ENCODE measurements at places on chromosomes 4 and X.

- no peak for DNase-seq
These were observed 84.9 kb downstream of the MAML3 start for GRCh38 chr4:140069066-140069465.

DNA sequence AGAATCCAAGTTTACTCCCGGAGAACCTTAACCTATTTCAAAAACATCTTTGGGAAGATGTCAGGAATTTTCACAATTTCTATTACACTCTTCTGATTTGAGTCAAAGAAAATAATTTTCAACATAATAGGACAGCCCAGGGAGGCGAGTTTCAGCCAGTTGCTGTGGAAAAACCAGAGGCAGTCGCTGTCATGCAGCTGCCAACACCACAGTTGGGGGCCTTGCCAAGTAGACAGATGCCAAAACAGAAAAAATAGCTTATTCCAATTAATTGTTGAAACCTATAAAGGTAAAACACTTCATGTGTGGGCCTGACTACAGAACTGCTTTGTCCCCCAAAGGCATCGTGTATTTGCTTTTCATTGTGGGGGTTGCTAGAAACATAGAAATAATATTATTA lies 225.8 kb downstream of the DMD start:
- no peak for DNase-seq

DNA sequence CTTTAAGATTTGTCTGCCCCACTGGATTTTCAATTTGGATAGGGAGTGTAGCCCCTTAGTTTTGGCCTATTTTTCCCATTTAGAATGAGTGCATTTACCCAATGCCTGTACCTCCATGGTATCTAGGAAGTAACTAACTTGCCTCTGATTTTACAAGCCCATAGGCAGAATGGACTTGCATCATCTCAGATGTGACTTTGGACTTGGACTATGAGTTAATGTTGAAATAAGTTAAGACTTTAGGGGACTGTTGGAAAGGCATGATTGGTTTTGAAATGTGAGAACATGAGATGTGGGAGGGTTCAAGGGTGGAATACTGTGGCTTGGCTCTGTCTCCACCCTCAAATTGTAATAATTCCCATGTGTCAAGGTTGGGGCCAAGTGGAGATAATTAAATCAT lies 2480.2 kb downstream of the PCDH7 start:
- no peak for DNase-seq

GRCh38 chr4:151402145-151402865 lies 6.7 kb upstream of the FHIP1A start:
- no peak for DNase-seq

DNA sequence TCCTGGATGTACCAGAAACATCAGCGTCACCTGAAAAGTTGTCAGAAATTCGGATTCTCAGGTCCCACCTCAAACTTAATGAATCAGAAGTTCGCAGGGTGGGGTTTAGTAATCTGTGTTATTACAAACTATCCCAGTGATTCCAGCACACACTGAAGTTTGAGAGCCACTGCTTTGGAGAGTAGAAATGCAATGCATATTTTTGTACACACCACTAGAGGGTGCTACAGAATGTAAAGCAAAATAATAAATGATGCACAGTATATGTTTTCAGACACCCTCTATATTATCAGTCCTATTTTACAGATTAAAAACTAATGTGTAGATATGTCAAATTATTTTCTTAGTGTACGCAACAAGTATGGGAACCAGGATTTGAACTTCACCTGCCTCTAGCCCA lies 2.4 kb upstream of the MORF4L2 start:
- no peak for DNase-seq

- DNase-seq: no peak
These were observed 96.5 kb downstream of the WWC2 start for GRCh38 chr4:183195534-183195933.

All from CMK (cell line).